ENCODE measurements at places on chromosomes 11 and 22.

GRCh38 chr11:88535266-88535665, 197.7 kb upstream of the CTSC start:
- DNase-seq: no peak

DNA sequence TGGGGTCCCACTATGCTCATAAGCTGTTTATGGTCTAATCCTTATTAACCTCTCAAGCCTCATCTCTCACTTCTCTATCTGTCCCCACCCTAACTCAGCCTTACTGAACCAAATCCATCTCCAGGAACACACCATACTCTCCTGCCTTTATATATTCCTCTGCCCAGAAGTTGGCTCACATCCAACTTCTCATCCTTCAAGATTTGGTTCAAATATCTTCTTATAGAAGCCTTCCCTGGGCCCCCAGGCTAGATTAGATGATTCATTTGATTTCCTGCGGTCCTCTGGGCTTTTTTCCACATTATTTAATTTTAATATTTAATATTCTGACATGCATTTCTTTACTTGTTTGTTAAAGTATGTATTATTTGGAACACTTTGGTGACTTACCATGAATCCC, 23.2 kb downstream of the MEI1 start:
- no peak for DNase-seq

DNA sequence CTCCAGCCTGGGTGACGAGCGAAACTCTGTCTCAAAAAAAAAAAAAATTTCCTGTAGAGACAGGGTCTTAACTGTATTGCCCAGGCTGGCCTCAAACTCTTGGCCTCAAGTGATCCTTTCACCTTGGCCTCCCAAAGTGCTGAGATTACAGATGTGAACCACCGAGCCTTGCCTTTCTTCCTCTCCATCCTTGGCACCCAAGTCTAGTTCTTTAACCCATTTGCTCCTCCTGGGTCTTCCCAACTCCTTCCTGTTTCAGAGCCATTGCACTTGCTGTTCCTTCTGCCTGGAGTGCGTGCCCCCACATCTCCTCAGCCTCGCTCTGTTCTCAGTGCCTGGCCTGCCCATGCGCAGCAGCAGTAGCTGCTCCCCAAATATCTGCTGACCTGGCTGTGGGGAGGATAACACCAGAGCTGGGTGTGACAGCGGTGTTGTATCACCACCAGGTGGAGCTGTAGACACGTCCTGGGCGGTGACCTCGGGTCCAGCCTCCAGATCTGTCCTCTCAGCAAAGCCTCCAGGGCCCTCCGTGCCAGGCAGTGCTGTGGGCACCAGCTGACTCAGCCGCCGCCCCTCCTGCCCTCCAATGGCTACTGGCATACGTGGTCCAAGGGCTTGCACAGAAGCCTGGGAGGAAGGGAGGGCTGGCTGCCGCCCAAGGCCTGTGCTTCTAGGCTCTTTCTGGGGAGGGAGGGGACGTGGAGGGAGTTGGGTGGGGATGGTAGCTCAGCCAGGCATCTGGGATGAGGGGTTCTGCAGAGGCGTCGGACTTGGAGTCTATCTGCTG, 22.0 kb downstream of the TEF start:
- peak; percentile 79 for DNase-seq

- no peak for DNase-seq
These were observed 65.2 kb downstream of the PDE2A start for GRCh38 chr11:72609045-72609444.

GRCh38 chr11:111379602-111380136, 594 bp upstream of the POU2AF1 start:
- DNase-seq: peak; percentile 92

DNA sequence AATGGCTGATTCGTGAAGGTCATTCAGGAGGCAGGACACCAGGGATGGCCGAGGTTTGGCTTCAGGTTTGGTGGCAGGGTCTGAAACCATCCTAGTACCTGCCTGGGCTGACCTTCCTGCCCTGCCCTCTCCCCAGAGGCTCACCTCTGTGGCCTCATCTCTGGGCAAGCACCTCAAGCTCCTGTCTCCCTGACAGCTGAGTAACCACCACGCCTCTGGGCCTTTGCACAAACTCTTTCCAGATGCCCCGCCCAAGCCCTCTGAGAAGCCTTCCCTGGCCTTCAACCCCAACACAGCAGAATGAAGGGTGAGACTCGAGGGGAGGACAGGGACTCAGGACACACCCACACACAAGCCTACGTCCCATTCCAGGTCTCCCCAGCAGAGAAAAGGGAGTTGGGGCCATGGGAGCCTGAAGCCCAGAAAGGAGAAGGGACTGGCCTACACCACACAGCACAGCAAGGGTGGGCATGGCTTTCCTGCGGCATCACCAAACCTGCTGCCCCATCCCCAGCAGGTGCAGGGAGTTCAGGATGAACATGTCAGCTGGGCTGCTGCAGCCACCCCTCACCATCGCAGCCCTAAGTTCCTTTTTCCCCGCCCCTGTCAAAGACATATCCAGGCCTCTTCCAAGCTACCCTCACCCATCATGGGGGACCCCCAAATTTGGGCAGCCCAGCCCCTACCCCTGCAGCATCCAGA, 2.4 kb downstream of the SHISA8 start:
- no peak for DNase-seq
